Stimulated activated CD4-positive, alpha-beta T cell treated with anti-CD3 and anti-CD28 coated beads, Interleukin-4, amount 100 ng/mL, for 4 hours (primary cell): ENCODE measurements at places on chromosomes 12 and 14.

DNA sequence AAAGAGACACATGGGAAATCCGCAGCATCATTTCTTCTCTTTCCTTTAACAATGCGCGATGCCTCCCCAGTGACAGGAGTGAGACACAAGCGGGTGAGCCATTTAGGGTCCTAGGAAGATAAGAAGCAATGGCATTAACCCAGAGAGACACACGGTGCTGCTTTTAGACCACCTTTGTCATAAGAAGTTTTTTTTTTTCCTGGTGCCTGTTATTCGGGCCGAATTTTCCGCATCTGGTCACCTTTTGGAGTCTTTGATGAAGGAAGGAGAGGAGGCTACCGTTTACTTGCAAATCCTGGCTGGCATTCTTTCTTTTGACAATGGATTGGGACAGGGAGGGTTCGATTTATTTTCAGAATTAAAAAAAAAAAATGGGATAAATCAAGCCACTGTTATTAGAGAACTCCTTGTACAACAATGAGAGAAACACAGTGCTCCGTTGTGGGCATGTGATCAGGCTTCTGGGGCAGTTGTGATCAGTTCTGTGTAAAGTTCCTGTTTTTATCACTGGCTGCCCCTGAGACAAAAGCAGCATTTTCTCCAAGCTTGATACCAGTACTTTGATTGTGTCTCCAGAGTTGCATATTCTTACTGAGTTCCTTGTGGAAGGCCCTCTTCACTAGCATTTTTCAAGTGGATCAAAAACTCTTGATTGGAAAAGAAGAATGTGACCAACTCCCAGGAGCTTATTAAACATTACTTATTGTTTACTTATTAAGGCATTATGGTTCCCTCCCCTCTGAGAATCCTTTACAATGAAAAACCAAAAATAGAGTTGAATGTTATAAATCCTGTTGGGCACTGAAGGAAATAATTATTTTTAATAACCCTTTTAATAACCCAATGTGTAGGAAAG lies 1.1 kb downstream of the DIP2B start:
- DNase-seq: no peak

DNA sequence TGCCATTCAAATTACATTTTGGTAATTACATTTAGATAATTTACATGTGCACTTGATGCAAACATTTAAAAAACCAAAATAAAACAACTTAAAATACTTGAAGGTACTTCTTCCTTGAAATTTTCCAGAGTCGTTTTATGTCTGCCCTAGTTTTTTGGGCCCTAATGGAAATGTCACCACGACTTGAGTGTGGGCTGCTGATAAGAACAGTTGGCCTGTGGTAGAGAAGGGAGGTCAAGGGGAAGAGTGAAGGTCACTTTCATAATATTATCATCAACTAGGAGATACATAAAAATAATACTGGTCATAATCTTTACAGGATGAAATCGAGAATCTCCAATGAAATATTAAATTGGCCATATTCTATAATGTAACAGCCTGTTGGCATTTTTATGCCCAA lies 23.1 kb downstream of the ZDHHC17 start:
- DNase-seq: no peak

- DNase-seq: peak; percentile 49
These were observed 11.8 kb upstream of the SYNE2 start for GRCh38 chr14:63840981-63841380.

DNA sequence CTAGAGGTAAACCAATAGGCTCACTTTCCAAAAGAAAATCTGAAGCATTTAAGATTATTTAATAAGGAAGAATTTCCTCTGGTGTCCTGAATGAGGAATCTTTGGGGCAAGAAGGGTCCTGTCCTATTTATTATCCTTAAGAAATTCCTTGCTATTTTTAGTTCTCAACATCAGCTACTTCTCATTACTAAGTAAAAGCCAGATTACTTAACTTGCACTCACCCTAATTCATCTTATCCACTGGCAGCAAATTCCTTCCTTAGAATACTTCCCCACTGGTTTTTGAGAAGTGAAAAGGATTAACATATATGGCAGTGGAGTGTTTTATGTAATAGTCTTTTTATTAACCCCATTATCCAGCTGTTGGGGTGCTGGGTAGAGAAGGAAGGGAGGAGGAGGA lies 767.7 kb downstream of the DIO2 start:
- DNase-seq: no peak

DNA sequence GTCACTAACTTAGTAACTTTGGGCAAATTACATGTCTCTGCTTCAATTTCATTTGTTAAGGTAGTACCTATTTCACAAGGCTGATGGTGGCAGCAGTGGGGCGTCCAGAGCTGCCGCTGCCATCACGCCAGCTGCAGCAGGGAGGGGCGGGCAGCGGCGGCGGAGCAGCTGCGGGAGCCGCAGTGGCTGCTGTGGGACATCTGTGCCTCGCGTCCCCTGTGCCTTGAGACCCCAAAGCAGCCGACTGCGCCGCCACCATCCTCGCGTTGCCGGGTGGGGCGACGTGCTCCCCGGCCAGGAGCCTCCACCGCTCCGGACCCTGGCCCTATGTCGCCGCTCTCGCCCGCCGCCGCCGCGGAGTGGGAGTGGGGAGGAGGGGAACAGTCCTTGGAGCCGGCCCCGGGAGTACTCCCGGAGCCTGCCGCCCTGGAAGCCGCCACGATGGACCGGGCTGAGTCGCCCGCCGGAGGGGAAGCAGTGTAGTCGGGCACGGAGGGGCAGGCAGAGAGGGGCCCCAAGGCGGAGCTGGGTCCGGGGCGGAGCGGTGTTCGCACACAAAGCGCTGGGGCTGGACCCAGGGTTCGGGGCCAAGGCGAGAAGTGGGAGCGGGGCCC lies 51.4 kb downstream of the A2M start:
- DNase-seq: peak; percentile 44

- no peak for DNase-seq
These were observed 7.2 kb upstream of the SH2B3 start for GRCh38 chr12:111398530-111398929.

- no peak for DNase-seq
These were observed 28.0 kb upstream of the NCOR2 start for GRCh38 chr12:124595444-124595843.

GRCh38 chr12:113242560-113242959 lies 21.3 kb downstream of the TPCN1 start:
- DNase-seq: no peak

- no peak for DNase-seq
These were observed 217.1 kb upstream of the BTG1 start for GRCh38 chr12:92362785-92363184.

DNA sequence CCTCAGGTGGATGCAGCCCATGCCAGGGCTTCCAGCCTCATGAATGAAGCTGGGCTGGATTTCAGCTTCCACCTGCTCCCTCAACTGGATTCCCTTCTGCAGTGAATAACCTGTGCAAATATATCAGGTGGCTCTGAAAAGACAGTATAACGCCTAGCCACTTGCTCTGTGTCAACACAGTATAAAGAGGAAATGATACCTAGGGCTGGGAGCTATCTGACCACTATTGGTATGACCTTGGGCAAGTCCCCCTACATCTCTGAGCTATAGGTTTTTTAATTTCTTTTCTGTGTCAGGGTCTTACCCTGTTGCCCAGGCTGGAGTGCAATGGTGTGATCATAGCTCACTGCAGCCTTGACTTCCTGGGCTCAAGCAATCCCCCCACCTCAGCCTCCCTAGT lies 19.8 kb downstream of the ISM2 start:
- DNase-seq: no peak

DNA sequence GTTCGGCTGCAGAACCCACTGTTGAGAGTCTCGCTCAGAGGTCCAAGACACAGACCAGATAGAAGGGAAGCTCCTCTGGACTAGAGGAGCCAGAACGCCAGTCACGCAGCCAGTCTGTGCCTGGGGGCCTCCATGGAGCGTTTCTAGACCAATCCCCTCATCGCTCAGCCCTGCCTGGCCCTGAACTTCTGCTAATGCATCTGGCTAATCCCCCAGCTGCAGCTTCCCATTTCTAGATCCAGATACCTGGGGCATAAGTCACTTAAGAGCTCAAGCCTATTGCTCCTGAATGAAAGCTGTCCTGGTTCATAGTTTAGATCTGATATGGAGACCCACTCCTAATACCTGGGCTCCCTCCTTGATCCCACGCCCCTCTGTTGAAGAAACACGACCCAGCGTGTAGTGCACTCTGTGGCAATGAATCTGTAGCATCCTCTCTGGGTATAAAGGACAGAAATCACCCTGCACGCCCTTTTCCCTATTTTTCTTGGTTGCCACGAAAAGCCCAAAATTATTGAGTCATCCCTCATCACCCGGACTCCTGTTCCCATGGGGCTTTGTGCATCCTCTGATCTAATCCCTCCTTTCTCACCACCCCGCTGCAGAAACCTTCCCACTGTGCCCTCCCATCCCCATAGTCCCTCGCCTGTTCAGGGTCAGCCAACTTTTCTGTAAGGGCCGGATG lies 341.6 kb upstream of the FKBP4 start:
- no peak for DNase-seq

DNA sequence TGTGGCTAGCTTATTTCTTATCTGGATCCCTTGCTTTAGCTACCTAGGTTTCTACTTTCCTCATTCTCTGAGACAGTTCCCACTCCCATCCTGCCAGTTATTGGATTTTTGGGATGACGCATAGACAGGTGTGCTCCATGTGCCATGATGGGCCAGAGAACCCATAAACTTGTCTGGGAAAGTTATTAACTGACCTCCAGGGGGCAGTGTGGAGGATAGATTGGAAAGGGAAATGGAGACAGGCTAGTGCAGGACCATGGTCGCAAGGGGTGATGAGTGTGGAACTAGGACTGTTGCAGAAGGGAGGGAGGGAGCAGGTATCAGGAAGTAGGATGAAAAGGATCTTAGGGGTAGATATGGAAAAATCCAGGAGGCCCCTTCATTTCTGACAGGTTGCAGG lies 80.3 kb downstream of the ESRRB start:
- no peak for DNase-seq

- peak; percentile 56 for DNase-seq
These were observed 962 bp downstream of the LEMD3 start for GRCh38 chr12:65170209-65170881.

- DNase-seq: no peak
These were observed 4.5 kb downstream of the USP30 start for GRCh38 chr12:109056891-109057290.

DNA sequence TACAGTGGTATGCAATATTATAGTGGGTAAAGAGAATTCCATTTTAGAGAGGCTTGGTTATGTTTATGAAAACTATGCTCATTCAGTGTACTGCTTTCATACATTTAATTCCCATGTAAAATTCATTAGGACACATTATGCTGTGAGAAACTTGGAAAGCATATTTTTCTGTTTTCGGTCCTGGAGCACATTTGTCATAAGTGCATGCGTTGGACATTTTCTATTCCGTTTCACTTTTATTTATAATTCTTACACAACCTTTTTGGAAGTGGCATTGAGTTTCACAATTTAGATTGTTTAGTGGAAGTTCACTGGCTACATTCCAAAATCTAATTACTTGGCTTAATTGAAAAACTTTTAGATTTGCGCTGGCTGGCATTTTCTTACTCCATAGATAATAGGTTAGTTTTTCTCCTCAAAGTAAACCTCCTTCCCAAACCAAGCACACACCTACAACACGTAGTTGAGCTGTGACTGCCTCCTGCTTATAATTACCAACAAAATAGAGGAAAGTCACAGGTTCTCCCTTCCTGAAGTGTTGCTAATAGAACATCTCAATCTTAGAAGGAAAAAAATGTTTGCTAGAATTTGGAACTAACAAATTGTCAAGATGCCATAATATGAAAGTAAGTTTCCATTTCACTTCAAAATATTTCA lies 938.5 kb downstream of the TRHDE start:
- DNase-seq: no peak

DNA sequence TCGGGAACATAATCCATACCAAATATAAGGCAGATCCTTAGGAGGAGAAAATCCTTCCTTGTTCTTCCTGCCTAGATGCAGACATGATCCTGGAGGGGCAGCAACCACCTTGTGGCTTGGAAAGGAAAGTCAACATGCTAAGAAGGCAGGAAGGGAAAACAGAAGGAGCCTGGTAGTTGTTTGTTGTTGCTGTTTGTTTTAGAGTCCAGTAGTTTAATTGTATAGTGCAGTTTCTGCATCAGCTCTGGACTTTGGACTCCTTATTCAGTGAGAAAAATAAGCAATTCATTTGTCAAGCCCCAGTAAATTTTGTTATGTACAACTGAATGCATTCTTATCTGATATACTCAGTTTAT lies 45.7 kb upstream of the APPL2 start:
- no peak for DNase-seq

DNA sequence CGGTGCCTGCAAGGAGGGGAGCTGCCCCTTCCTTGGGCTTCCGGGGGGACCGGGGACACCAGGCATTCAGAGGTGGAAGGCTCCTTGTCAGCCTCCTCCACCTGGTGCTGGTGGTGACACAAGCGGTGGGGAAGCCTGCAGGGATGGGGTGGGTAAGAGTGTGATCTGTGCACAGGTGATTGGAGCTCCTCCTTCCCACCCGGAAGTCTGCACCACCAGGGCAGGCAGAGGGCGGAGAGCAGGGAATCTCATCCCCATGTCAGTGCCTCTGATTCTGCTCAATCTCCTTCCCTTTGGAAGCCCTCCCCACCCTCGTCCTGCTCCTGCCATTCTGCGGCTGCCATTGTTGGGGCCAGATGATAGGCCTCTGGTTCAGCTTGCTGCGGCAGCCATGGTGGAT lies 238.1 kb upstream of the CRY1 start:
- DNase-seq: no peak

- no peak for DNase-seq
These were observed 14.8 kb downstream of the PYGL start for GRCh38 chr14:50929506-50929905.

DNA sequence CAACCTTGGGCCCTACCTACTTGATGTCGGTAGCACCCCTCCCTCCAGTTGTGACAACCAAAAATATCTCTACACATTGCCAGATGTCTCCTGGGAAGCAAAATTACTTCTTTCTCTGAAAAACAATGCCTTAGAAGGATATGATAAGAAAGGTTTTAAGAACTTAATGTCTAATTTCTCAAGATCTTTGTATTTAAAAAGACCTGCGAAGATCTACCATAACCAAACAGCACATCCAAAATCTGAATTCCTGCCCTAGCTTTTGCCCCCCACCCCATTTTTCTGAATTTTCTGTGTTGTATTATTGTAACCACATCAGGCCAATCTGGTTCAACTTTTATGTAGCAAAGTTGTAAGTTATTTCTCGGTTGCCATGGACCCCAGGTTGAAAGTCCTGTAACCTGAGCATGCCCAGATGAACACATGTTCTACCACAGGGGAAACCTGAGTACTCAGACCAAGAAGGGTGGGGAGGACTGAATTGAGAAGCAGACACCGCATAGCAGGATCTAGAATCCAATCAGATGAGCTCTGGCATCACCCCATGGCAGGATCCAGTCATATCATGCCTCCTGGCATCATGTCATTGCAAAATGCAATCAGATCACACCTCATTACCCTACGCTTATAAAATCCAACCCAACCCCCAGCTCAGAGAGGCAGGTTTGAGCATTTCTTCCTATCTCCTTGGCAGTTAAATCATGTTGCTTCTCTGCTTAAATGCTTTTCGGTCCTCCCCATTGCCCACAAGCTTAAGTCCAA lies 8.7 kb downstream of the TMEM253 start:
- DNase-seq: no peak

DNA sequence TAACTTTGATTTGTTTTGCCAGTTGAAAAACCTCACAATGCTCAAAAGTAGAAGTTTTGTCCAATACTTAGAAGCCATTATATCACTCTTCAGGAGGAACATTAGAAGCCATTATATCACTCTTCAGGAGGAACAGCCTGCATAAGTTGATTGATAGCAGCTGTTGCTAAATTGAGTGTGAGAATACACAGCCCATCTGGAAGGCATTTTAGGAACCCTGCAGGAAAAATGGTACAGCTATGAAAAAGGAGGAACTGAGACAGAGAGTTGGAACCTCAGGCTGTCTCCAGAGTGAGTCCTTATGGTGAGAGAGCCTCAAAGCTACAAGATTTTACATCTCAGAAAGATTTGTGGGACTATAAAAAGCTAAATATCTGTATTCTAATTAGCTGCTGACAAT lies 207.0 kb downstream of the MYRFL start:
- DNase-seq: no peak
